ENCODE measurements at places on chromosomes 7 and 10.

DNA sequence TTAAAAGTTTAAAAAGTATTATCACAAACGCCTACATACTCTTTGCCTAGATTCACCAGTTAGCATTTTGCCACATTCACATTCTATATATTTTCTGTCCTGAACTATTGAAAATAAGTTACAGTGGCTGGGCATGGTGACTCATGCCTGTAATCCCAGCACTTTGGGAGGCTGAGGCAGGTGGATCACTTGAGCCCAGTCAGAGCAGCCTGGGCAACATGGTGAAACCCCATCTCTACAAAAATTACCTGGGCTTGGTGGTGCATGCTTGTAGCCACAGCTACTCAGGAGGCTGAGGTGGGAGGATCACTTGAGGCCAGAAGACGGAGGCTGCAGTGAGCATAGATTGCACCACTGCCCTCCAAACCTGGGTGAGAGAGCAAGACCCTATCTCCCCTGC, 5.3 kb downstream of the ARPC1A start:
- DNase-seq, result no peak
- peaks cover 39% of the 10 kb centered on the region for H3K36me3 ChIP-seq
- H3K27me3 ChIP-seq, result no peaks in the 10 kb centered on the region
- H3K4me3 ChIP-seq, result no peak overlapping the region

DNA sequence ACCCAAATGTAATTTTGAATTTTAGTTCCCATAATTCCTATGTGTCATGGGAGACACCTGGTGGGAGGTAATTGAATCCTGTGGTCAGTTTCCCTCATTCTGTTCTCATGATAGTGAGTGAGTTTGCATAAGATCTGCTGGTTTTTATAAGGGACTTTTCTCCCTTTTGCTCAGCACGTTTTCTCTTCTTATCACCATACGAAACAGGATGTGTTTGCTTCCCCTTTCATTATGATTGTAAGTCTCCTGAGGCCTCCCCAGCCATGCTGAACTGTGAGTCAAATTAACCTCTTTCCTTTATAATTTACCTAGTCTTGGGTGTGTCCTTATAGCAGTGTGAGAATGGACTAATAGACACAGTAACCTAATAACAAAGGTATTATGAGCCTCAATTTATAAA, 36.1 kb upstream of the ZNF736 start:
- no peak for DNase-seq
- no peaks in the 10 kb centered on the region for H3K36me3 ChIP-seq
- H3K27ac ChIP-seq, result no peak overlapping the region

DNA sequence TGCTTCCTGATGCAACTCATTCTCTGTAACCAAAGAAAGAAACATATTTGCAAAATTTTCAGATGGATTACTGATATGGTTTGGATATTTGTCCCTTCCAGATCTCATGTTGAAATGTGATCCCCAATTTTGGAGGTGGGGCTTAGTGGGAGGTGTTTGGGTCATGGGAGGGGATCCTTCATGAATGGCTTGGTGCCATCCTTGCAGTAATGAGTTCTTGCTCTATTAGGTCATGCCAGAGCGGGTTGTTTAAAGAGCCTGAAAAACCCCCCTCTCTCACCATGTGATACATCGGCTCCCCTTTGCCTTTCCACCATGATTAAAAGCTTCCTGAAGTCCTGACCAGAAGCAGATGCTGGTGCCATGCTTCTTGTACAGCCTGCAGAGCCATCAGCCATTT, 43.8 kb upstream of the PRKG1 start:
- H3K4me1 ChIP-seq, result no peaks in the 10 kb centered on the region
- no peak overlapping the region for H3K4me3 ChIP-seq
- no peak overlapping the region for H3K27ac ChIP-seq
- H3K27me3 ChIP-seq, result peaks cover 33% of the 10 kb centered on the region
- peaks cover 2% of the 10 kb centered on the region for H3K36me3 ChIP-seq

- no peaks in the 10 kb centered on the region for H3K36me3 ChIP-seq
- no peaks in the 10 kb centered on the region for H3K27me3 ChIP-seq
- no peak for DNase-seq
- H3K4me3 ChIP-seq, result no peak overlapping the region
- H3K27ac ChIP-seq, result no peak overlapping the region
- no peaks in the 10 kb centered on the region for H3K4me1 ChIP-seq
Observed at GRCh38 chr10:58781873-58782488, 269.3 kb downstream of the BICC1 start.

GRCh38 chr10:46175831-46176230, 111.0 kb upstream of the ANTXRL start:
- no peak overlapping the region for H3K27ac ChIP-seq
- no peak for DNase-seq
- peaks cover 3% of the 10 kb centered on the region for H3K36me3 ChIP-seq
- H3K27me3 ChIP-seq, result no peaks in the 10 kb centered on the region
- H3K4me3 ChIP-seq, result no peak overlapping the region
- H3K4me1 ChIP-seq, result no peaks in the 10 kb centered on the region

DNA sequence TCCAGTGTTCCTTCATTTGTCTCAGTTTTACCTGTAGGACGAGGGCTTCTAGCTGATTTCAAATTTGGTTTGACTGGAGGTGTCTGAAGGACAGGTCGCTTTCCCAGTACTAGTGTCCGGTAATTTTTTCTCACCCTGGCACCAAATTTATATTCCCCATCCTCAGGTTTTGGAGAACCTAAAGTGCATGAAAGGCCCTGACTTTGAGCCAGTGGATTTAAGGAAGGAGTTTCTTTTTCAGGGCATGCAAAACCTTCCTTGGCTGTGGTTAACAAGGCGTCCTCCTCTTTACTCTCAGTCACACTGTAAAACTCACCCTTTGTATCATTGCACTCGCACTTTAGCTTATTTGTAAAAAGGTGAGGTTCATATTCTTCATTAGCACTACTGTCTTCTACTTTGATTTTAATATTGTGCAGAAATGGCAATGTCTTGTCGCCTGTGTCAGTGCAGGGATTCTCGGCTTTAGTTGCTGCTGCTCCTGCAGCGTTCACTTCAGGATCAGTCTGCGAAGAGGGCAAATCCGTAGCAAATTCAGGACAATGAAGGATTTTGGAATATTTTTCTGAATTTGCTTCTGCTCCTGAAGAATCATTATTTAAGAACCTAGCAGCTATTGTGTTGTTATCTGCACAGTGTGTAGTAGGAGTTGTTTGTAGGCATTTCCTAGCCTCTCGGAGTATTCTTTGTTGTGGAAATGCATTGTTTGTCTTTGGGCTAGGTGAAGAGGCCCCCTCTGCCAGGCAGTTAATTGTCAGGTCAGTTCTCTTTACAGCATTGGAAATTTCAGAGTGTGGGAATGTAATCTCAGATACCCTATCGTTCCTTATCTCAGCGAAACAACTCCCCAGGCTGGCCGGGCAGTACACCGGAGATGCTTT, 9.9 kb downstream of the SKIDA1 start:
- peaks cover 80% of the 10 kb centered on the region for H3K27me3 ChIP-seq
- peaks cover 17% of the 10 kb centered on the region for H3K36me3 ChIP-seq

DNA sequence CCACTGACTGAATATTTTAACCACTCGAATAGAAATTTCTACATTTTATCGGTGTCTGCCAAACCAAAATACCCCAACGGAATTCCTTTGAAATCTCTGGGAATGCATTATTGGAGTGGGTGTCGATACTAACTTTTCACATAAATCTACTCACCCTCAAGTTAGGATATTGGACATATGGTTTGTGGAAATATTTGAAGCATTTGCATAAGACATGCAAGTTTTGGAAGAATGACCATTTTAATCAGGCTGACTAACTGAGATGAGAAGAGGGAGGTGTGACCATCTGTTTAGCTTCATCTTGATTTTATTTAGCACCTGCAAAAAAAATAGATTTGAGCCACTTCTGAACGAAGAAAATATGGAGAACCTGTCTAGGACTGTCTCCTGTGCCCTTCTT, 61.2 kb downstream of the KLF6 start:
- peaks cover 5% of the 10 kb centered on the region for H3K4me1 ChIP-seq
- no peaks in the 10 kb centered on the region for H3K27me3 ChIP-seq
- DNase-seq, result no peak
- H3K36me3 ChIP-seq, result no peaks in the 10 kb centered on the region
- H3K27ac ChIP-seq, result no peak overlapping the region

DNA sequence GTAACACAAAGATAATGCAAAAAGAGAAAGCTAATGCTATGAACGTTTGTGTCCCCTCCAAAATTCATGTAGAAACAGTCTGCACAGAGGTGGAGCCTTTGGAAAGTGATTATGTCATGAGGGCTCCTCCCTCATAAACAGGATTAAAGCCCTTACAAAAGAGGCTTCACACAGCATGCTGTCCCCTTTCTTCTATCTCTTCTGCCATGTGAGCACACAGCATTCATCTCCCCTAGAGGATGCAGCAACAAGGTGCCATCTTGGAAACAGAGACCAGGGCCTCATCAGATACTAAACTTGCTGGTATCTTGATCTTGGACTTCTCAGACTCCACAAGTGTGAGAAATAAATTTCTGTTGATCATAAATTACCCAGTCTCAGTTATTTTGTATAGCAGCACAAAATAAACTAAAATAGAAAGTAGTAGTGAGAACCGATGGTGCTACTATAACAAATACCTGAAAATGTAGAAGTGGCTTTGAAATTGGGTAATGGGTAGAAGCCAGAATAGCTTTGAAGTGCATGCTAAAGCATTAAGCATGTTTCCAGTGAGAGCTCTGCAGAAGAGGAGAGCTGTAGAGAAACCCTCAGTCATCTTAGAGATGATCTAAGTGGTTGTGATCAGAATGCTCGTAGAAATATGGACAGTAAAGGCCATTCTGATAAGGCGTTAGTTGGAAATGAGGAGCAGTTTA, 108.7 kb downstream of the DNAJC1 start:
- no peak for DNase-seq
- peaks cover 29% of the 10 kb centered on the region for H3K4me1 ChIP-seq
- no peak overlapping the region for H3K4me3 ChIP-seq
- H3K36me3 ChIP-seq, result peaks cover 16% of the 10 kb centered on the region

DNA sequence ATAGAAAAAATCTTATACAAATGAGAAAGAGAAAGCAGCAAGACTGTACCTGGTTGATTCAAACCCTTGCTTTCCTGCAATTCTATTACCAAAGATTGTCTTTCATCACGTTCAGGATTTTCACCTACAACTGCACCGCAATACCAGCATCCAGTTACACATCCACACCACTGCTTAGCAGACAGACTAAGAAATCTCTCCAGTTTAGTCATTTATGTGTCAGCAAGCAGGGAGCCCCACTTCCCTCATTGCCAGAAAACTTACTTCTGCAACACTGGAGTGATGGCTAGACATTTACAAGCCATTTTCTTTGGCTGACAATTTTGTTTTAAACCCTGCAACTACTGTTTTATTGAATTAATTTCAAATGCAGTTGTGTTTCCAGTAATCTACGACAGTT, 359.6 kb upstream of the MEOX2 start:
- no peak for DNase-seq
- peaks cover 24% of the 10 kb centered on the region for H3K27me3 ChIP-seq
- no peak overlapping the region for H3K27ac ChIP-seq
- no peaks in the 10 kb centered on the region for H3K4me1 ChIP-seq
- H3K4me3 ChIP-seq, result no peak overlapping the region

- no peak overlapping the region for H3K4me3 ChIP-seq
- no peaks in the 10 kb centered on the region for H3K36me3 ChIP-seq
- H3K4me1 ChIP-seq, result no peaks in the 10 kb centered on the region
- no peak overlapping the region for H3K27ac ChIP-seq
- peaks cover 33% of the 10 kb centered on the region for H3K27me3 ChIP-seq
Observed at GRCh38 chr7:103936558-103936957, 52.9 kb downstream of the RELN start.

GRCh38 chr10:101096378-101096777, 34.6 kb downstream of the KAZALD1 start:
- DNase-seq, result no peak
- H3K36me3 ChIP-seq, result peaks cover 2% of the 10 kb centered on the region

Measured in central memory CD8-positive, alpha-beta T cell (primary cell).